NCI-H1930 (cell line): ENCODE measurements at places on chromosomes 2 and 18.

GRCh38 chr18:59927246-59927825, 27.5 kb downstream of the PMAIP1 start:
- DNase-seq = no peak

DNA sequence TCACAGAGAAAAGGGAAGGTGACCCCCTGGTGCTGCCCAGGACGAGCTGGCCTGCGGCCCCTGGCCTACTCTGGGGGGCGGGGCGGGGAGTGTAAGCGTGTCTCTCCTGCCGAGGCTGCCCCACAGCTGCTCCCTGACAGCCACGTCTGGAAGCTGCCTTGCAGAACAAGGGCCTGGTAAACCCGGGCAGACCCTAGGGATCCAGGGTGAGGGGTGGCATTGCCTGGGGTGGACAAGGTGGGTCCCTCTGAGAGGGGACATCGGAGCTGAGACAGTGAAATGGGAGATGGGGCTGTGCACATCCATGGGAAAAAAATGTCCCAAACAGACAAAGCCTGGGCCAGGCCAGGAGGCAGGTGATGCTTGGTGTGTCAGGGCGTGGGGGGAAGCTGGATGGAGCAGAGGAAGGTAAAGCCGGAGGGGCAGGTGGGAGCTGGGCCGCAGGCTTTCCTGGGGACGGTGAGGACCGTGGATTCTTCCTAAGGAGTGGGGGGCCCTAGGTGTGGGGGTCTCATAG, 66.0 kb upstream of the HDAC4 start:
- DNase-seq = no peak

- no peak for DNase-seq
Measured at GRCh38 chr2:107072150-107072940, 186.4 kb upstream of the ST6GAL2 start.

DNA sequence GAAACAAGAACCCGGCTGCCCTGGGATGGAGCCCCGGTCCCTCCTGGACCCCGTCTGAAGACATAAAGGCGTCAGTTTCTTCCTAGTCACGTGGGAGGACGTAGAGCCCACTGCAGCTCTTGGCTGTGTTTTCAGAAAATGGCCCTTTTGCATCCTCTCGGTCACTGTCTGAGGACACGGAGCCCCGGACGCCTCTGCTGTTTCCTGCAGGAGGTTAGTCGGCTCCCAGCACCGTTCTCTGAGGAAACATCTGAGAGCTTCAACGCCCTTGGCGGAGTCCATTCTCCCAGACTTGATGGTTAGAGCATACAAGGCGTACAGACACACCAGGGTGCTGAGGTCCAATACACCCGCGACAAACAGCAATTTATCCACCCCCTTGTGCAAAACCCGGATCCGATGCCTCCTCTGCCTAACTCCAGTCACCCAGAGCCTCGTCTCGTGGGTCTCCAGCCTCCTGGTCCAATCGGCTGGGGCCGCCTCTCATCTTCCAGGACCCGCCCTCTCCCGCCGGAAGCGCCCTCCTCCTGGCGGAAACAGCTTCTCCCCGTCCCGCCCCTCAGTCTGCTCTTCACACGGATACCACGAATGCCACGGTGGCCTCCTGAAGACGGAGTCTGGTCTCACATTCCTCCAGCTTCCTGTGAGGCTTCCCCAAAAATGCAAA, 119.4 kb downstream of the TMEM18 start:
- peak; percentile 80 for DNase-seq

DNA sequence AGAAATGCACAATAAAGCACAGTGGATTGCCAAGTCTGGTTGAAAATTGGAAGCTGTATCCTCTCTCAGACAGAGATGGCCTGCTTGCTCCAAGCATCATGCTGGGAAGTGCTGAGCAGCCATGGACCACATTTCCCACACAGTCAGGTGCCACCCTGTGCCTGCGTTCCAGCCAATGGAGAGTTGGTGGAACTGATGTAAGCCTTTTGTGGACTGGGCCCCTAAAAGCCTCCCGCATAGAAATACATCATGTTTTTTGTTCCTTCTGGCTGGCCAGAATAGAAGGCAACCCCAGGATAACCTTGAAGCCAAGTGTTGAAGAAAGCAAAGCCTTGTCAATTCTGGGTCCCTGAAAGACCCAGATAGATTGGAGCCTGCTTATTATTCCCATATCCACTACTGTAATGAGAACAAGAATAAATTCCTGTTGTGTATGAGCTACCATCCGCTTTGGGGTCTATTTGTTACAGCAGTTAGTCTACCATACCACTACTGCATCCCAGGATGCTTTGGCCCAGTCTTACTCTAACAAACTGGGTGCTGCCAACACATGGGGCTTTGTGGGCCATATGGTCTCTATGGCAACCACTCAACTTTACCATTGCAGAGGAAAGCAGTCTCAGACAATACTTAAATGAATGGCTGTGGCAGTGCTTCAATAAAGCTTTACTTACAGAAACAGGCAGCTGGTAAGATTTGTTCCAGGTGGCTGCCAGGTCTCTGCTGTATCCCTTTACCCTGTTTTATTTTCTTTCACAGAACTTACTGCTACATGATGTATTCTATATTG, 65.4 kb downstream of the POLE4 start:
- DNase-seq = no peak

GRCh38 chr2:28469947-28470535, 25.8 kb upstream of the PLB1 start:
- DNase-seq = no peak

DNA sequence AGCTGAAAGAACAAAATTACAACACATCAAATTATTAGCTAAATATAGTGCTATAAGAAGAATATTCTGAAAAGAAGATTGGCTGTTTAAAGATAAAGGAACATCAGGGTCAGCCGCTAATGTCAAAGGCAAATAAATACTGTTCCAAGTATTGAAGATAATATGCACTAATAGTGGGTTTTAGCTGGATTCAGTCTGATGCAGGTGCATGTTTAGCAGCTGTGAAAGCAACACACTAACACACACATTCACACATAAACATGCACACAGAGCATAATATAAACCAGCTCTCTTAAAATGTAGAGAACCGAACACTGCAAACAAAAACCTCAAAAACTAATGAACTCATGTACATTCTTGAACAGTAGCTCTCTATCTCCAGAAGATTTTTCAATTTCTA, 634.6 kb downstream of the ERBB4 start:
- DNase-seq = no peak

- no peak for DNase-seq
Measured at GRCh38 chr2:109153807-109154206, 24.8 kb downstream of the SH3RF3 start.

DNA sequence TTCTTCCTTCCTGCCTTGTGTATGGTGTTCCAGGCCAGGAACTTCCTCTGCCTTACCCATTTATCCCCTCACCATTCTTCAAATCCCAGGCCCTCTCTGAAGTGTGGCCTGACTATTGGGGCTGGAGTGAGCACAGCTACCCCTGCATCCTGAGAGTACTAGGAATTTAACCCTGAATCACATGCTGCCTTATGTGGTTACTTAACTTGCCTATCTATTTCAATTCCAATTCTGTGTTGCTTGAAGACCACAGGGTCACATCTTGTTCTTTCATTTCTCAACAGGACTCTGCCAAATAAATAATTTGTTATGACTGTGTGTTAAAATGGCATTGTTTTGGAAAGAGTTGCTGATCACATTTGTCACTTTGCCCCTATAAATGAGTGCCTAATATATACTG, 108.6 kb downstream of the CERS6 start:
- DNase-seq = no peak

DNA sequence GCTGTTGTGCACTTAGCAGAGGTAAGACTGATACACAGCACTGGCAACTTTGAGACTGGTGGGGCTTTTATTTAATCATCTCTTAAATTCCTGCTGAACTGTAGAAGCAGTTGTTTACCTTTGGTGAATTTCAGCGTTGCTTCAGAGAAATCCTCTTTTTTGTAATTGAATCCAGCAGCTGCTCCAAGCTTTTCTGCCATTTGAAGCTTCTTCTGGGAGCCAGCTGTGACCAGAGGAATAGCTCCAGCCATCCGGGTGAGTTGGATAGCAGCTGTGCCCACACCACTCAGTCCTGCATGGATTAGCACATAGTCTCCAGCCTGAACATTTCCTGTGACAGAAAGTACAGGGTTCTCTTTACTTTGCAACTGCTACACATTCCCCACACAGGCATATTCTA, 3.9 kb downstream of the TP53I3 start:
- no peak for DNase-seq

DNA sequence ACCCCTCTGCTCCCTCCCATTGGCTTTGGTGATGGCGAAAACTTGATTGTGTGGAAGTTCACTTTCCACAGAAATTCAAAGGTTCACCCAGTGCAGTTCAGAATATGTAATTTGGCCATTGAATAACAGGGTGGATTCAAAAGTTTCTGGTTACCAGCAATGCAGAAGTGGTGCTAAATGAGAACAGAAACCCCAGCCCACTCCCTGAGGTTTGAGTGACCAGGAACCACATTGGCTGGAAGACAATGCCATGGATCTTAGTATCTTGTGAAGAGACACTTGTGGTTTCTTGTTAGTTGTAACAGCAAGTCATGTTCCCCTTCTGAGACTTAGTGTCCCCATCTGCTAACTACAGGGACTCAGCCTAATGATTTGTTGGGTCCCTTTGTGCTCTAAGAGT, 49.8 kb downstream of the QPCT start:
- no peak for DNase-seq

GRCh38 chr2:223049356-223049755, 2.6 kb upstream of the KCNE4 start:
- DNase-seq = no peak

DNA sequence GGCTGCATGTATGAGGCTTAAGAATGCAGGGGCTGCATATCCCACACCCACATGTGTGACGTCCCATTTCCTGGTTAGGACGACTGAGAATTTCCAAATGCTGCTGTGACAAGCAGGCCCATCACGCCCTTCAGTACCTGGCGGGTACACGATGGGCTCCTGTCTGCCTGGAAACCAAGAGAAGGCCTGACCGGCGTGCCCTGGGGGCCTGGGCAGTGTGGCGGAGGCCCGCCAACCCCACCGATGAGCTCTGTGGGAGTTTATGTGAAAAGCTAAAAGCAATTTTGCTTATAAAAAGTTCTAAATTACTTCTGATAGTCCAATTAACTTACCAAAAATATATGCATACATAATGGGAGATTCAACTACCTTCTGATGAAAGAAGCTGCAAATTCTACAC, 837.3 kb downstream of the GALR1 start:
- DNase-seq = no peak

DNA sequence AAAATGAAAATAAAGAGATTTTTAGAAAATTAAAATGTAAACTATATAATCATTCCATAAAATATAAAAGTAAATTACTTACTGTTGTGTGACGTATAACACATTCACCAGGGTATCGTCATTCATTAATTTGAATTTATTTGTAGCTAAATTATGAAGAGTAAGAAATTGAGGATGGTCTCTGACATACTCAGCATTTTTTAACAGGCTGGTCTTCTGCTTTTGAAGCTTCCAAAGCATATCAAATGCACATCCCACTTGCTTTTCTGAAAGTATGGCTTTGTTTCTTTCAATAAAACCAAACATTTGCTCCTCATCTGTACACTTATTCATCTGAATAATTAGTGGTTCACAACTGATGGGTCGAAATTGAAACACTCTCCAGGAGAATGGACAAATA, 2.1 kb downstream of the FASTKD1 start:
- DNase-seq = no peak

DNA sequence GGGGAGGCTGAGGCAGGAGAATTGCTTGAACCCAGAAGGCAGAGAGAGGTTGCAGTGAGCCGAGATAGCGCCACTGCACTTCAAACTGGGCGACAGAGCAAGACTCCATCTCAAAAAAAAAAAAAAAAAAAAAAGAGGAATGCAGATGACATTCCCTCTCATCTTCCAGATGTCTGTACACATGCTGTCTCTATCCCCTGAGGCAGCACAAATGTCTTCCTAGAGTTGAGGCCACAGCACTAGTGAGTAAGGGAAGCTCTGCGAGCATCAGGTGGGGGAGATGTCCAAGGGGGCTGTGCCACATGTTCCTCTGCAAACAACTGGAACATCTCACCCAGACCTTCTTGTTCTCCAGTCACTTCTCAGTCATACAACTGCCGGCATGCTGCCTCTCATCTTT, 35.6 kb upstream of the LRRC30 start:
- DNase-seq = no peak

- no peak for DNase-seq
Measured at GRCh38 chr18:35743916-35744315, 162.4 kb downstream of the GALNT1 start.

GRCh38 chr2:72127401-72128058, 20.1 kb downstream of the CYP26B1 start:
- DNase-seq = no peak

- no peak for DNase-seq
Measured at GRCh38 chr2:69755862-69756467, 14.0 kb downstream of the ANXA4 start.

DNA sequence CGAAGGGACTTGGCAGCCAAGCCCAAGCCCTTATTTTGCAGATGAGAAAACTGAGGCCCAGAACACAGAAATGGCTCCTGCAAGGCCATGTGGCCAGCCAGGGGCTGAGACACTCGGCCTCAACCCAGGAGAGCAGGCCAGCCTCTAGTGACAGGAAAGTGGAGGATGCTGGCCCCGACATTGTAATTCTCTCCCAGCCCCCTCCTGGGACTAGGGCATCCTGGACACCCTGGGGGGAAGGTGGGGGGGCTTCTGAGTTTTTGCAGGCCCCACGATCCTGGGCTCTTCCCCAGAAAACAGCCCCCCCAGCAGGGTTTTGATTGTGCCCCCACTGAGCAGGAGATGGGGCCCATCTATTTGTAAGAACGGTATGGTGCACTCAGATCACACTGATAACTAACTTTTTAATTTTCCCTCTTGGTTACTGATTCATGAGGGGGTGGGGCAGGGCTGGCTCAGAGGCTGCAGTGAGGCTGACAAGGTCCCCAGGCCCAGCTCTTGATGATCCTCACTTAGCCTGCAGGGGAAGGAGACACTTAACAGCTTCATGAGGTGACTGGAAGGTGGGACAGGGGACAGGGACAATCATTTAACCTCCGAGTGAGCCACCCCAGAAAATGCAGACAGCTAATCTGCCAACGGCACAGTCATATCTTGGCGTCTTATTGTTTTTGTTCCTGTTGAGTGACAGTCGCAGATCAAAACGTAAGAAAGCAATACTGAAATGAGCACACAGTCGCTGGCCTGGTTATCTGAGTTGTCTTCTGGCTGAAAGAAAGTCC, 18.9 kb downstream of the SMAD7 start:
- DNase-seq = no peak

GRCh38 chr2:207206011-207206410, 40.3 kb upstream of the KLF7 start:
- no peak for DNase-seq

- DNase-seq = no peak
Measured at GRCh38 chr2:172735582-172736423, at the start of gene RAPGEF4. Gene RAPGEF4, plus strand, starts transcription at chr2:172735845. Its CDS starts 139 bp downstream, at chr2:172735984.

DNA sequence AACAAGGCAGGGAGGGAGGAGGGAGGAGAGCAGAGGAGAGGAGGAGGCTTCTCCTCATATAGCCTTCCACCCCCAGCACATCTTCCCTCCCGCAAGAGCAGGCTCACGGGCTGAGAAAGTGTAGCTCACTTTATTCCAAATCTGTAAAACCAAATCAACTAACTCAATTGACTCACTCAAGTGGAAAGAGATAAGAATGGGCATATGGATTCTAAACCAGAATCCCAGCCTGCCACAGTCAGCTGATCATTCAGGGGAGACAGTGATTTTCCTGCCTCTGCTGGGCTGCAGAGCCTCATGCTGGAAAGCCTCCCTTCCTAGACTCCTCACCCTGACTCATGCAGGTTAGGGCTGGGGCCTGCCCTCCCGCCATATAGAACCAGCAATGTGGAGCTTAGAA, 4.2 kb upstream of the TWSG1 start:
- DNase-seq = no peak

- DNase-seq = no peak
Measured at GRCh38 chr2:7609974-7610373, 692.8 kb downstream of the RNF144A start.

GRCh38 chr18:3605954-3606443, 156.0 kb downstream of the TGIF1 start:
- no peak for DNase-seq
